Fibroblast of the conjunctiva (primary cell): ENCODE measurements at places on chromosomes 1 and 21.

DNA sequence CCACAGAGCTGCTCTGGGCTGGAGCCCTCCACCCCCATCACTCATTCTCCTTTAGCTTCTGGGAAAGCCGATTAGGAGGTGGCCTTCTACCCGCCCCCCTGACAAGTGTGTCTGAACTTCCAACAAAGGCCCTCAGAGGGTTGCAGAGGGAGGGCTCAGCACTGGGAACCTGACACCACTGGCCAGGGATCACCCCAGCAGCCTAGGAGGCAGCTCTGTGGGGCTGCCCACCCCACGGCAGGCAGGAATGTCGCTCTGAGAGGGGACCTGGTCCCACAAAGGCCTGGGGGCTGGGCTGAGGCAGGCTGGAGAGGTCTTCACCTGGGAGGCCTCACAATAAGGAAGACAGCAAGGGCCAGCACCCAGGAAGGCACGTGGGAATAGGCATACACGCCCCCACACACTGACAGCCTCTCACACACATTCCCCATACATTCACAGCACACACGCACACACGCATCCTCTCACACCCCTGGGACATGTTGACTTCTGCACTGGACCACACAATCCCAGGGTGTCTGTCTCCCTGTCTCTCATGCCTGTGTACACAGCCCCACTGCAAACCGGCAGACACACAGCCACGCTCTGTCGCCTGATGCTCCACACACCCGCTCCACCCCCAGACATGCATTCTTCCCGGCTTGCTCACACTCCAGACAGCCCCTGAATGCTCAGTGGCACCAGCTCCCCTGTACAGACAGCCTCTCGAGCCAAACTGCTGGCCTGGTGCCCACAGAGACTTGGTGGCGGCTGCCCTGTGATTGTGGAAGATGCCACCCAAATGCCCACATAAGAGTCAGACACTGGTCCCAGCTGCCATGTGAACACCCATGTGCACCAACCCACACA is 30.7 kb downstream of the DMBX1 start:
- DNase-seq, result peak; percentile 28

DNA sequence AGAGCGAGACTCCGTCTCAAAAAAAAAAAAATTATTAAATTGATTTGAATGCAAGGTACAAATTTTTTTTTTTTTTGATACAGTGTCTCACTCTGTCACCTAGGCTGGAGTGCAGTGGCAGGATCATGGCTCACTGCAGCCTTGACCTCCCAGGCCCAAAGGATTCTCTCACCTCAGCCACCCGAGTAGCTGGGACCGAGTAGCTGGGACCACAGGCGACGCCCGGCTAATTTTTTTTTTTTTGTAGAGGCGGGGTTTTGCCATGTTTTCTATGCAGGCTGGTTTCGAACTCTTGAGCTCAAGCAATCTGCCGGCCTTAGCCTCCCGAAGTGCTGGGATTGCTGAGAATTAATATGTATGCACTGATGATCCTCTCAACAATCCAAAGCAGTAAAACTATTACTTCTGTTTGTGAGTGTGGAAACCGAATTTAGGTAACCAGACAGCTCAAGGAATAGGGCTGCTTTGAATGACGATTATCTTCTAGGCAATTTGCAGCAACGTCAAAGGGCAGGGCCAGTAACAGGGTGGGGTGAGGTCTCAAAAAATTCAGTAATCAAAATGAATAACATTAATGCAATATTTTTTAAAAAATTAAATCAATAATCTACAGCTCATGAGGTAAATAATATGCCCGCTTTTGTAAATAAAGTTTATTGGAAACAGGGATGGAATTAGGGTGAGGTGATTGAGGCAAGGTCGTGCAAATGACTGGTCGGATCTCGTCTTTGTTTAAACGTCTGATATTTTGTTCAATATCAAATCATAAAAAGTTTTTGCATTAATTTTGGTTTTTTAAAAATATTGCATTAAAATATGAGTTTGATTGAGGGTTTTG is 1.2 kb downstream of the CLSPN start:
- DNase-seq, result no peak

- no peak for DNase-seq
Observed at GRCh38 chr1:88291611-88292354, 392.3 kb upstream of the PKN2 start.

DNA sequence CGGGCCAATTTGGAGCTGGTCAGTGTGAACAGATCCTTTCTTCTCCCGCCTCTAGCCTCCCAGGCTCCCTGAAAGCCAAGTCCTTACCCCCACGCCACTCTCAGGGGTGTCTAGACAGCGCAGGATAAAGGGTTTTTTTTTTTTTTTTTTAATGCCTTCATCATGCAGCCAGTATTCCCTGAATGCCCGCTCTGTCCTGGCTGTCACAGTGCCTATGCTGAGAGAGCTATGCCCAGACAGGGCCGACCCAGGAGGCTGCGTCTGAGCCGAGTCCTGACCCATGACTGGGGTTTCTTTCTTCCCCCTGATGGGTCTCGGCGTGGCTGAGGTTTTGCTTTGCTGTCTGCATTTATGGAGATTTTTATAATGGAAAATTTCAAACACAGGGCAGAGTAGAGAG is 18.3 kb downstream of the SPSB1 start:
- no peak for DNase-seq

DNA sequence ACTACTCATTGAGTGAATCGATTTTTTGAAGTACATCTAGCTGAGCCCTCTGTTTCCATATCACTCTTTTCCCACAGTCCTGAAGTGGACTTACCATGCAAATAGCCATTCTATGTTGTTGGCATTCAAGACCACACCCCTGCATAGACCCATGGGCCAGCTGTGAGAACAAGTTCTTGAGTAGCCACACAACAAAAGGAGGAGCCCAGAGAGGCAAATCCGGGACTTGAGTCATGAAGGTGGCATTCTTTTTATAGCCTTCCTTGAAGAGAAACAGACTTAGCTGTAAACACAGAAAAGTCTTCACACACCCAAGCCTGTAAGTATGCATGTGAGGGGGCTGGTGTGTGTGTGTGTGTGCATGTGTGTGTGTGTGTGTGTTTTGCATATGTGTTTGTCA is 13.8 kb upstream of the SPRR5 start:
- DNase-seq, result no peak

DNA sequence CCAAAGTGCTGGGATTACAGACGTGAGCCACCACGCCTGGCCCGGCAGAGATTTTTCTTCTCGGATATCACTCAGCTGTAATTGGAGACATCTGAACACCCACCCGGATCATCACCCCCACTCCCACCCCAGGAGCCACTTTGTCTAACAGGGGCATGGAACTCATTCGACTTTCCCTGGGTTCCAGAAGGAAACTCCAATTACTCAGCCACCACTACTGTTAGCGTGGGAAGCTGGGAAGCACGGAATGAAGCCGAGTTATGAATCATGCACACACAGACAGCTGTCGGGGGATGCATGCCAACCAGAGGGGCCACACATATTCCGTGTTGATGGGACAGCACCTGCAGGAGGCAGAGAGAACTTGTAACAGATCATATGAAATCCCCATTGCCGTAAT is 85.2 kb downstream of the HLCS start:
- no peak for DNase-seq

- no peak for DNase-seq
Observed at GRCh38 chr1:226370144-226370923, 37.6 kb downstream of the PARP1 start.

DNA sequence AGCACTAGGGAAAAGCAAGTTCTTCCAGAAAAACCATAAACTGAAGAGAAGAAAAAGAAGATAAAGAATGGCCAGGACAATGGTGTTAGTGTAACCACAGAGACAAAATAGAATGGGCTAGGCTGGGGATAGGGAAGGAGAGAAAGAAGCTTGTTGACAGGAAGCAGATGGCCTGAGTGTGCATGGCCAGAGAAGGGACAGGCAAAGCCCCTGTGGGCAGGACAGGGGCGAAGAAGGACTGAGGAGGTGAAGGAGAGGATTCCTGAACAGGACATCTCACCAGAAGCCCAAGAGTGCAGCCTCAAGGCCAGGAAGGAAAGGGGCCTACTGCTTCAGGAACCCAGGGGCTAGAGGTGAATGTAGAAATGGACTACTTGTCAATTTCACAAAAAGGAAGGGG is 29.3 kb downstream of the IQGAP3 start:
- no peak for DNase-seq

DNA sequence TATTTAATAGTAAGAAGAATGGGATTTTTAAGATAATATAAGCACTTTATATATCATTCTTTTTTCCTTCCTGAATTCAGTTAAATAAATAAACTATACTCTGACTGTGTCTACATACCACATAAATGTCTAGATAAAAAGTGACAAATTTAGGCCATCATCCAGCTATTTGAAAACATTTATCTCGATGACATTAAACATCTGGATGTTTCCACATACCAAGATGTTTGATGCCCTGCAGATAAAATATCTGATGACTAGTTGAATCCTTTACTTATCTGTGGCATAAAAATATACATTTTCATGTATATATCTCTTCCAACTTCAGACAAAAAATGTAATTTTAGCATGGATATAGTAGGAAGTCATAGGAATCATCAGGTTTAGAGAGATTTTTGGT is 348.3 kb downstream of the DPYD start:
- DNase-seq, result no peak

GRCh38 chr1:50181027-50181663 is 72.4 kb downstream of the ELAVL4 start:
- DNase-seq, result no peak

DNA sequence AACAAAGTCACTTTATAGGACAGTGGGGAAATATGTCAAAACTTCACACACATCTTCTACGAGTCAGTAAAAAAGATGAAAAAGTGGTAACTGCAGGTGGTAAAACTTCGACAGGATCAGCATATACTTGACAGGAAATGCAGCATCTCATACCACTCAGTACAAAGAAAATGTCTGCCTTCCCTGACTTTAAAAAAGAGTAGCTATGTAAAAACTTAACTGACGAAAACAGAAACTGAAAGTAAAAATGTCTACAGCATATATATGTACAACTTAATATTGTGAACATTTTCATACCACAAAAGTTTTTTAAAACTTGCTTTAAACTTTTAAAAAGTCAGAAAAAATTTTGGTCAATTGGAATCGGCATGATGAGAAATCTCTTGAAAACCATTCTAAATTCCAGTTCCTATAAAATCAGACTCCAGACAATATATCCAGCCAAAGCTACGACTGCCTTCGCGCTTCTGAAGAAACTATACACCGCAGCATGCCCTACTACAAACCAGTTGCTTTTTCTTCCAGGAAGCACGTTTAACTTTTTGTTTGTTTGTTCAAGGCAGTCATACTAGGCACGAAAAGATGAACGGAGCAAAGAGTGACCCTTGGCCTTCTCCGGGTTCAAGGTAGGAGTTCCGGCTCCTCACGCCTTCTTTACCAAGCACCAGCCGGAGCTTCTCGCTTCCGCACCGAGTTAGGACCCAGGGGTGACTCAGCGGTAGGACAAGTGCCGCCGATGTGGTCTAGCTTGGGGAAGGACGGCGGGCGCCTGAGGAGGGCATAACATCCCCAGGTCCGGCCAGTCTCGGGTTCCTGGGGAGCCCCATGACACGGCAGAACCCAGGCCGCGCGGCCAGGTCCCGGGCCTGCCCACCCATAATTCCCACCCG is 612 bp downstream of the PSMA5 start:
- no peak for DNase-seq

- DNase-seq, result no peak
Observed at GRCh38 chr1:81671038-81671437, 129.7 kb upstream of the ADGRL2 start.

DNA sequence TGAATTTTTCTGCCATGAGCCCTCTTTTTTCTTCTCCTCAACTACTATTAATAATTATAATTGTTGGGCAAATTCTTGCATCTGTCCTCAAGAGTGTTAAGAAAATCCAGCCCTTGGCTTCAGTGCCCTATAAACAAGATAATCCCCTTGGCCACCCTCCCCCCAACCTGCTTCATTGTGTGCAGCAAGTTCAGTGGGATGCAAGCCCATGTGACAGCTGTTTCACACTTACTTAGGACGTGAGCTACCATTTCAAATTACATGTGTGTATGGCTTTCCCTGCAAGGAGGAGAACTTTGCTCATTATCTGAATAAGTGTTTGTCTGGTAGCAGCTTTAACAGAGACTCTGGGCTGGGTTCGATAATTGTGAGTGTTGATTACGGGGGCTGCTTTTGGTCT is 276.2 kb downstream of the CACNA1E start:
- DNase-seq, result no peak

- peak; percentile 21 for DNase-seq
Observed at GRCh38 chr1:242824435-242824834, 299.9 kb upstream of the PLD5 start.

GRCh38 chr1:197799271-197799670 is 24.0 kb upstream of the DENND1B start:
- DNase-seq, result peak; percentile 49

- no peak for DNase-seq
Observed at GRCh38 chr1:27368869-27369582, 2.3 kb upstream of the MAP3K6 start.

DNA sequence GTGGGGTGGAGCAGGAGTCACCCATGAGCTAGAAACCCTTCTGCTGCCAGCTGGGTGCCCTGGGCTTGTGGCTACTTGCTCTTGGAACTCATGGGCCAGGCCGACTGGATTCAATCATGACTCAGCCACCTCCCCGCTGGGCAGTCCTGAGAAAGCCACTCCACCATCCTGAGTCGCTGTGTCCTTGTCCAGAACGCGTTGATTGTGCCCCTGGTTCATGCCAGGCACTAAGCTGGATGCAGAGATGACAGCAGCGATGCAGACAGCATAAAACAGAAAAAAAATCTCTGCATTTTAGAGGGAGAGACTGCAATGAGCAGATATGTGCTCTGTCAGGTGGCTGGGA is 10.6 kb downstream of the PADI1 start:
- no peak for DNase-seq

DNA sequence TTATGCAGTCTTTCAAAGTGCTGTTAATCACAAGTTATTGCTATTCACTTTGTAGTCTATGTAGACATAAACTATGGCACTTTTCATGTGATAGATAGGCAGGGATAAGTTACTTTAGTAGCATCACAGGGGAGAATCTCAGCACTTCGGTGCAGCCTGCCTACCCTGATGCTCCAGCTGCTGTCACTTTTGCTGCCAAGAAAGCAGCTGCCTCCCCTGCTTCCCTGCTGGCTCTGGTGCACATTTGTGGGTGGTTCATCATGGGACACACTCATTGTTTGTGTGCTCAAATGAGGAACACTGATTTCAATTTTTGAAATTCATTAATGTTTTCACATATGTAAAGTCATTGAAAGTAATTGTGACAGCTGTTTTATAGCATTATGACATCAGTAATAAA is 272.6 kb downstream of the S1PR1 start:
- DNase-seq, result no peak

GRCh38 chr1:196607981-196608380 is 259 bp downstream of the KCNT2 start:
- DNase-seq, result no peak

DNA sequence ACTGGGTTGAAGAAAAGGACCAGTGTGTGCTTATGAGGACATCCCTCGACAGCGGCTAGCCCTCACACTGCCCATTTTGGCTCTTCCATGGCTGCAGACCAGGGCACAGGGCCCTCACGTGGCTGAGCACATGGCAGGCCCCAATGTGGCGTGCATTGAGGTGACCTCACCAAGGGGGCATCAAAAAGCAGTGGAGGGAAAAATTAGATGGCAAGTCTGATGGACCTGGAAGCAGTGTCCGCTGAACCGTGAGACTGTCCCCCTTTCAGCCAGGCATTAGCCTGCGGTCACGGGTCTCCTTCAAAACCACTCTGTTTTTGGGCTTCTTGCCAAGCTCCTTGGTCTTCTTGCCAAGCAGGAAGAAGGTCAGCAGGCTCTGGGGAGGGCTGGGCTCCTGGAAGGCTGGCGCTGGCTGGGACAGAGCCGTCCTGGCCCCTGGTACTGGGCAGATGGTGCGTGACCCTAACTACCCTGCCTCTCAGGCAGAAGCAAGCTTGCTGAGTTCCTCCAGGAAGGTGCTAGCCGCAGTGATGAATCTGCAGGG is 30.8 kb downstream of the TRIM67 start:
- DNase-seq, result no peak
